Left renal pelvis (tissue), 4 donors: ENCODE measurements at places on chromosomes 5 and 9. TPM values are rescaled to one million over a fixed set of nuclear protein-coding genes. Genes with fewer than 3 reads are reported as not detected.

DNA sequence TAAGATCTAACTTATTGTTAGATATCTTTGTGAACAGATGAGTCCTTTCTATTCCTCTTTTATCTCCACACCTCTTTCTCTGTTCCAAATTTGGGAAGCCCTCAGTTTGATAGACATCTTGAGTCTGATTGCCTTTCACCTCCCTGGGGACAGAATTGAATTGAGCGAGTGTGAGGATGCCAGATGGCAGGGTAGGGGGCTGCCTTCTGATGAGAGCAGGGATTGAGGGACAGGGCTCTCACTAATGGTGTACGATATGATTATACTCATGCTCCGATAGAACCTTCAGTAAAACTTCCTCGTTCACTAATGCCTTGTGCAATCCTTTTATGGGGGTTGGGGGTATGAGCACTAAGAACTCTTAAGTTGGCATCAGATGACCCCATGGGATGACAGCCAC lies 172.1 kb upstream of the DAP start:
- no peak for DNase-seq

DNA sequence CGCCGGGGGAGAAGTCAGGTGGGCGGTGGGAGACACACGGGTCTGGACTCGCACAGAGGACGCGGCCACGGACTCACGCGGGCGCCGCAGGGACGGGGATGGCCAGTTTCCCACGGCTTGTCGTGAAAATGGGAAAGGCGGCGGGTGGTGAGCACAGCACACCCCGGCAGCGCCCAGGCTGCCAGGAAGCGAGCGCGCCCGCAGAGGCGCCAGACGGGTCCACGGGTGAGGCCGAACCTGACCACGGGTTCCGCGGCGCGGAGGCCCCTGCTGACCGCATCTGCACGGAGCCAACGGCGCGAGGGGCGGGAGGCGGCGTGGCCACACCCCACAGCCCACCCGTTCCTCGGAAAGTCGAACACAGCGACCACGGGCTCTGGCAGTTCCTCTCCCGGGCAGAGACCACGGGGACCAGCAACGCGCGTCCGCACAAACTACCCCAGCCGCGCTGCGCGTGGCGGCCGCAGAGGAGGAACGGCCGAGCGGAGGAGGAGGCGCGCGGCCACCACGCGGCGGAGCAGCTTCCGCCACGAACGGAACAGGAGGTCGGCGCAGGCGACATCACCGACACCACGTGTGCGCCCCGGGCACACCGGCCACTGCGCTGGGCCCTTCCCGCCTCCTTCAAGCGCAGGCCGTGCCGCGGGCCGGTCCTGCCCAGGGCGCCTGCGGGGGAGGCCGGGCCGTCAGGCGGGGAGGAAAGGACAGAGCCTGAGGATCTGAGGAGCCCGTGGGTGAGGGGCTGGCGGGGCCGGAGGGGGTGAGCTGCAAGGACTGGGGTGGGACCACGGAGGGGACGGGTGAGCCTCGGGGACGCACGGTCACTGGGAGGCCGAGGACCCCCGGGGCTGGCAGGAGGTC lies 5.6 kb downstream of the EXD3 start:
- DNase-seq: no peak

GRCh38 chr9:20309124-20309523 lies 313.2 kb downstream of the MLLT3 start:
- no peak for DNase-seq

- no peak for DNase-seq
These were observed 114.8 kb downstream of the SEMA5A start for GRCh38 chr5:9431151-9431495.

DNA sequence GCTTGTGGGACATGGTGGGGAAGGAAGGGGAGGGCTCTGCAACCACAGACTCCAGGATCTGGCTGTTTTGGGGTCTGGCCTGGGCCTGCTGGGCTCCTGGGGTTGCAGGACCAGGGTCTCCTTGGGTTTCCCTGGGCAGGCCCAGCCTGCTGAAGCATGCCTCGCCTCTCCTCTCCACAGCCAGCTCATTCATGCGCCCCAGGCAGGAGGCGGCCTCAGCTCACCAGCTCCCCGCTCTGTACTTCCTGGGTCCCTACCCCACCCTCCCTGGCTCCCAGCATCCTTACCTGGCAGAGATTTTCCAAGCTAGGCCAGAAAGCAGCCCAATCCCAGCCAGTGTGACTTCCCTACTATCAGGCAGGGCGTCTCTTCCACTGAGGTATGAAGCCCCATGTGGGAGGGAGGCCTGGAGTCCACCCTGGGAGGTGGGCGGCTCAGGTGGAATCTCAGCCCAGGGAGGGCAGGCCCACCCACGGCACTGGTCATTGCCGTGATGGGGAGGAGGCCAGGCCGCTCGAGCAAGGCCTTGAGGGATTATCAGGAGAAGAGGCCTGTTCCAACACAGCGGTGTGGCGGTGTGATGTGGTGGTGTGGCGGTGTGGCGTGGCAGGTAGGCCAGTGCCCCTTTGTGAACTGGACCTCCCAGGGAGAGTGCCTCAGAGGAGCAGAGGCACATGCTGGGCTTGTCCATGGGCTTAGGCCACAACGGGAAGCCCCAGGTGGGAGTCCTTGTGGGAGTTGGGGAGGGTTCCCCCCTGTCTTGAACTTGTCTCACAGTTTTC lies 103.4 kb downstream of the DAB2IP start:
- no peak for DNase-seq

DNA sequence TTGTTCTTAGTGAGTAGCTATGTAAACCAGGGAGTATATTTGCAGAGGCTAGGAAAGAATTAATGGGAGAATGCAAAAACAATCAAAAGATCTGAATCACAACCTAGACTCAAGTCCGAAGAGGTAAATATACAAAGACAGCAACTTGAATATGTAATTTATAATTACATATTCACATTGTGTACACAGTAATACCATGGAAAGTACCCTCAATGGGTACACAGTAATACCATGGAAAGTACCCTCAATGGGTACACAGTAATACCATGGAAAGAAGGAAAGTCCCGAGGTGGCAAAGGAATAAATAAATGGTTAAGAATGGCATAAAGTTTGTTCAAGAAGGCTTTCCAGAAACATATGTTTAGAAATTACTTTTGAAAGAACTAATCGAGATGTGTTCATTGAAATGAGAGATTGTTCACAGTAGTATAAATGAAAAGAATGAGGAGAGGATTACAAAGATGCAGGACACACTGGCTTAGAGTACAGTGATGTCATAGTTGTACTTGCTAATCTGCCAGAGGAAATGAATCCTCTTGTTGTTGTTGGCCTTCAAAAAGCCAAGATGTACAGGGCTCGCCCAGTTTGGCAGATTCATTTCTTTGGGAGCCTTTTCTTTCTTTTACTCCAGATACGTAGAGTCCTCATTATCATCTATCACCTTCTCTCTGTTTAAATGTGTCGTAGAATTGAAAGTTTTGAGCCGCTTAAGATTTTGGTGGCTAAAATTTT lies 116.0 kb downstream of the UNC13B start:
- no peak for DNase-seq

GRCh38 chr5:54717459-54717858 lies 199.9 kb downstream of the SNX18 start:
- no peak for DNase-seq

DNA sequence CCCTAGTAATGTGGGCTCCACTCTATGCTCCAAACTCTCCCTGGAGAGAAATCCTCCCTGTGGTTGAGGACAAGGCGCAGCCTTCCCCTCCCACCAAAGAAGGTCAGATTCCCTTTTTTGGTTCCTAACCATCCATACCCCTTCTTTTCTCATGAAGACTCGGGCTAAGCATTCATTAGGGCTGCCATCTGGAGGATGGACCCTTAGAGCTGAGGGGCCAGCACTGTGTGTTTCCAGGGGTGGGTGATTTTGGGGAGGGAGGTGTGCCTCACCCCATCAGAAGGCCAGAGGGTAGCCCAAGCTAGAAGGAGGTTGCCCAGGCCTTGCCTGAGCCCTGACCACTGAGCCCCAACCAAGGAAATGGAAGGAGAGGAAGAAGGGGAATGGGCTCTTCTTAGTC lies 36.8 kb downstream of the TGFBI start:
- DNase-seq: no peak

- no peak for DNase-seq
These were observed 4.2 kb downstream of the LOX start for GRCh38 chr5:122073864-122074263.

- no peak for DNase-seq
These were observed 253.1 kb downstream of the PDE4D start for GRCh38 chr5:59640411-59640810.

- no peak for DNase-seq
These were observed 18.4 kb upstream of the SPINK4 start for GRCh38 chr9:33221568-33221884.

DNA sequence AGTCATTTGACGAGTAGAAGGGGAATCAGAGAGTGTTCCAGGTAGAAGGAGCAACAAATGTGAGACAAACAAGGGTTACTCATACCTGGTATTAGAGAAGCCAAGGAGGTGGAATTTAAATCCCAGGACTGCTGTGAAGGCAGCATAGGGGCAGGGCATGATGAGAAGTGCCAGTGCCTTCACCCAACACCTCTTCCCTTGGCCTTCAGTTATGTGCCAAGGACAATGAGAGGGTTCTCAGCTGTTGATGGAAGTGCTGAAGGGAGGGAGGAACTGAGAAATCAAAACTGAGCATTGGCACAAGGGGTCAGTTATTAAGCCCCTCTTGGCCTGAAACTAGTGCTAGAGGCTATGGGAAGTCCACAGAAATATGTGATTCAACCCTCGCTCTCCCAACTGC lies 50.3 kb downstream of the GARNL3 start:
- no peak for DNase-seq

- DNase-seq: no peak
These were observed 25.3 kb downstream of the YIPF5 start for GRCh38 chr5:144144956-144145751.

DNA sequence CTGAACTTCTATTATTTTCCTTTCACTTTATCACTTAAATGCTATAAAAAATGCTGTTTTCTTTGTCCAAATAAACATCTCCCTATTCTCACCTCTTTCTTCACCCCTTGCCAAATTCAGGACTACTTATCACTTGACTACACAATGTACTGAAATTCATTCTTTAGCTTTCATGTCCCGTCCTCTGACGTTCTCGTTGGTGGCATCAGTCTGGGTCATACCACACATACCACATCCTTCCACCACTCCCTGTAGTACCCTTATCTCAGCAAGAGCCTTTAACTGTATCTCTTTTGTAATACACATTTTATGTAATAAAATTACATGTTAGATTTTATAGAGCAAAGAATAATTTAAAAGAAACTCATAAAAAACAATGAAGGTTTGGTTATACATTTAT lies 231.1 kb upstream of the PAPPA start:
- DNase-seq: no peak

The SLC6A3 gene
- 0.14 TPM for polyA plus RNA-seq

The TRIM36 gene
- 3.4 TPM for polyA plus RNA-seq

The RGS7BP gene
- polyA plus RNA-seq: 1.4 TPM

The APBA1 gene
- polyA plus RNA-seq: 16.2 TPM

The GDA gene
- polyA plus RNA-seq: 0.64 TPM

The SLC28A3 gene
- polyA plus RNA-seq: 0.11 TPM

The C9orf50 gene
- 1.1 TPM for polyA plus RNA-seq
